ENCODE measurements at places on chromosomes 6 and 20.

GRCh38 chr6:100320686-100321085 is 144.0 kb downstream of the SIM1 start:
- DNase-seq, result no peak

DNA sequence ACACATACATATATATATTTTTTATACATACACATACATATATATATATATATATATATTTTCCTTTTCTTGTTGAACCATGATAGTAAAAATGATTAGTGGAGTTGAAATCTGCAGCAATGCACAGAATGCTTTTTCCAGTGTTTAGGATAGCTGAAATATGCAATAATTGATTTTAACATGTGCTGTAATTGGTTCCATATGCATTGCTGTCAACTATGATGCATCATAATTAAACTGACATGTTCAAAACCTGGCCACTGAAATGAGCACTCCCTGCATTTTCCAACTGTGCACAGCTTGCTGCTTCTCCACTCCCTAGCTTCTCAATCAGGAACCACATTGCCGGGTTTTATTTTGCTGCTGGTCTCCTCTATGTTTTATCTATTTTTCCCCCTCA is 358.3 kb downstream of the PAX1 start:
- DNase-seq, result no peak

DNA sequence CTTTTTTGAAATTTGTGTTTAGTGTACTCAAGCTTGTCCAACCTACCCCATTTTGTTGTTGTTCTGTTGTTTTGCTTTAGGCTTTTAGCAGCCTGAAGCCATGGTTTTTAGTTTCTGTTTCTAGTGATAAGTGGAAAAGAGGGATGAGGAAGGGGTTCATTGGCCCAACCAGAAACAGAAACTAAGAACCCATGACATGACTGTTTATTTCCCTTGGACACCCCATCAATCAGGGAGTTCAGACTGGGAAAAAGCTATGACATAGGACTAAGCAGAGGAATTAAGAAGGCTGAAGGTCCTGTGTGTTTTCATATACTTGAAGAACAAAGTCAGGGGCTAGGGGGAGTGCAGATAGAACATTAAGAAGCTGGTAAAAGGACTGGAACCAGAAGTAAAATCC is 194.5 kb upstream of the THEMIS start:
- DNase-seq, result no peak

DNA sequence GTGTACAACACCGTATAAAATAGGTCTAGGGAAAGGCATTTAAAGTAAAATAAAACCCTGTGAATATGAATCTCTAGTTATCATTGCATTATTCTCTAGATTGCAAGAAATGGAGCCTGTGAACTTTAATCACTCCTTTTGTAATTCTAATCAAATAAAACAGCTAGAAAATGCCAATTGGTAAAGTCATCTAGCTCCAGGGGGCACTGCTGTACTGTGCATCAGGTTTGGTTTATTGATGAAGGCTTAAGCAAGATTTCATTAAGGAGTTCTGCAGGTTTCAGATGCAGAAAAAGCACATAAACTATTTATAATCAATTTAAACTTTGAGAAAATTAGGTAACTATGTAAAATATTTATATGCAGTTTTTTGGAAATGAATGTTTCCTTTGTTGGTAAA is 645.0 kb downstream of the PHF3 start:
- DNase-seq, result no peak

DNA sequence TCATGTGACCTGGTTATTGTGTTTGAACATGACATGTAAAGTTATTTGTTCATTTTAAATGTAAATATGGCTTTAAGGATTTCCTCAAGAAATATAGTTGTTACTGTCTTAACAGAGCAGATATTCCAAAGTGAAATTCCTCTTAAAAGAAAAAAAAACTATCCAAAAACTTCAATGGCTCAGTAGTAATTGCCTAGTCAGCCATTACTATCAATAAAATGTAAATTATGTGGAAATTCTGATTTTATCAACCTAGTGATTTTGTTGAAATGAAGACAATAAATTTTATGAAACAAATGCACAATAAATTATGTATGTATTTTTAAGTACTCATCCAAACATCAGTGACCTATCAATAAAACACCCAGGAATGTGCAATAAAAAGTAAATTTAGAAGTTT is 463.3 kb downstream of the TENT5A start:
- no peak for DNase-seq

DNA sequence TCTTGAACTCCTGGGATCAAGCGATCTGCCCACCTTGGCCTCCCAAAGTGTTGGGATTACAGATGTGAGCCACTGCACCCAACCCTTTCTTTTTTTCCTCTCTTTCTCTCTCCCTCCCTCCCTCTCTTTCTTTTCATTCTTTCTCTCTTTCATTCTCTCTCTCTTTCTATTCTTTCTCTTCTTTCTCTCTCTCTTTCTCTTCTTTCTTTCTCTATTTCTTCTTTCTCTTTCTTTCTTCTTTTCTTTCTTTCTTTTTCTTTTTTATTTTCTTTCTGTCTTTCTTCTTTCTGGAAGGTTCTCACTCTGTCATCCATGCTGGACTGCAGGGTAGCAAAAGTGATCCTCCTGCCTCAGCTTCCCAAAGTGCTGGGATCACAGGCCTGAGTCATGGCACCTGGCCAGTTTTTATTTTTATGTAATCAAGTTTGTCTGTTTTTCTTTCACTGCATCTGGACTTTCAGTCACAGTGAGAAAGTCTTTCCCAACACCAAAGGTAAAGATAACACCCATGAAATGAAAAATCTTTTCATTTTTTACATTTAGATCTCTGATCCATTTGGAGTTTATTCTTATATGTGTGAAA is 20.2 kb upstream of the BCLAF1 start:
- no peak for DNase-seq

DNA sequence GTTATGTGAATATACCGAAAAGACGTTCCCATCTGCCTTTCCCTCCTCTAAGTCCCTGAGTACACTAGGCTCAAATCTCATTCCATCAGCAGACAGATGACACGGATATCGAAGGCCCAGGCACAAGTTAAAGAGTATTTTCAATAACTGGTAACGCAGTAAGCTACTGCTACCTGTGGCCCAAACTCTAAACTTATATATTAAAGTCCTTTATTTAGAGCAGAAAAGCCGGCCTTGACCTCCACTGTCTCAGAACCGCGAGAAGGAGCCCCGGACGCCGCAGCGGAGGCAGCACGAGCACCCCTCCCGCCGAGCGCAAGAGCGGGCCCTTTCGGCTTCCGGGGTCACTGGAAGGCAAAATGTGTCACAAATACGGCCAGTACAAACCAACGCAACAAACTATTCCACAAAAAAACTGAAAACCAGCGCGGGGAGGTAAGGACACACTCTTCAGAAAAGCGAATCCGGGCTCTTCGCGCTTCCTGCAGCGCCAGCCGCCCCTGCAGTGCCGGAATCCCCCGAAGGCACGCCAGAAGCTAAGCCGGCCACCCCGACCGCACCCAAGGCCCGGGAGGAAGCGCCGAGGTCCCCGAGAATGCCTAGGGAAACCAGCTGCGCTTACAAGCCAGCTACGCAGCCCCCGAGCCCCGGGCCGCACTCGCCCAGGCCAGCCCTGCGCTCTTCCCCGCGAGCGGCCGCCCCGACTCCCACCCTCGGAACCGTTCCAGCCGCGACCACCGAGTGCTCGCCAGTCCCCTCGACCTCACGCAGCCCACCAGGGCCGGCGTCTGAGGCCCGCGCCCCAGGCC is 681 bp downstream of the DIDO1 start:
- DNase-seq, result no peak

GRCh38 chr20:8067082-8067481 is 47.5 kb upstream of the TMX4 start:
- DNase-seq, result no peak

DNA sequence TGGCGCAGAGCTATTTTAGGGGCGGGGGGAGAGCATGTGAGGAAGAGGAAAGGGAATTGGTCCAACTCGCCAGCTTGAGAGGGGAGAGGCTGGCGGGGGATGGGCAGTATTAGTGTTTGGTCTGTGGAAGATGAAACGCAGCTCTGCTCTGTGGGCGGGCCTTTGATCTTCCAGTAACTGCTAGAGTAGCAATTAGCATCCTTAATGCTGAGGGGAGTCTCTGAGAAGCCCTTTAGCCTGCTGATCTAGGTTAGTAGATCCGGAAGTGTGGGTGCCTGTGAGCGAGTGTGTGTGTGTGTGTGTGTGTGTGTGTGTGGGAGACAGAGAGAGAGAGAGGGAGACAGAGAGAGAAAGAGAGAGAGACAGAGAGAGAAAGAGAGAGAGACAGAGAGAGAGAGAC is 117.2 kb upstream of the BACH2 start:
- no peak for DNase-seq

GRCh38 chr6:34074064-34074742 is 71.7 kb downstream of the GRM4 start:
- DNase-seq, result no peak

GRCh38 chr20:25361287-25361683 is 29.4 kb downstream of the ABHD12 start:
- DNase-seq, result no peak

DNA sequence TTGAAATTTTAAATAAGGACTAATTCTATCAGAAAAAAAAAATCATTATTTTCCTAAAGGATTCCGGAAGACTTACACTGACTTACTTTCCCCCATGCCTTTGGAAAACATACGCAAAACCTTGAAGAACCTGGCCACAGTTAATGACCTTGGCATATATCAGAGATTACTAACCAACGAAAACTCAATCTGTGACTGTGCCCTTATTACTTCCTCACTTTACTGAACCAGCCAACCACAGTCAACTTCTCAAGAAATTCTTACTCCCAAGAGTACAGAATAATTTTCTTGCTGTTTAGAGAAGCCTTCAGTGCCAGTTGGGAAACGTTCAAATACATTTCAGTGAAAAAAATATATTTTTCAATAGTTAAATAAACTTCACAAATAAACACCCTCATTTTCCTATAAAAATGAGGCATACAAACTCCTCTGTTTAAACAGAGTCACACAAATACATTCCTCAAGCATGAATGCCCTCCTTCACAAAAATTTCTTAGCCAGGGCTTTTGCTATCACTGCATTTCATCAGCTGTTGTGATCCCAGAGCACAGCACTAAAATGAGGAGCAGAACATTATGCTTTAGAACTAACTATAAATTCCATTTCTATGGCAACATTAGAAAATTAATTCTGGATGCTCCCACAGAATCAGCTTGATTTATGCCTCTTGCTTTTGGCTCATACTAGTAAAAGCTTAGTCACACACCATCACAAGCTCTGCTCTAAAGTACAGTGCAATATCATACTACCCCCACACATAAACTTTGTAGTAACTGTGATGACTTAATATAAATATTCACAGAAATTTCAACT is 117.6 kb downstream of the DST start:
- DNase-seq, result no peak

DNA sequence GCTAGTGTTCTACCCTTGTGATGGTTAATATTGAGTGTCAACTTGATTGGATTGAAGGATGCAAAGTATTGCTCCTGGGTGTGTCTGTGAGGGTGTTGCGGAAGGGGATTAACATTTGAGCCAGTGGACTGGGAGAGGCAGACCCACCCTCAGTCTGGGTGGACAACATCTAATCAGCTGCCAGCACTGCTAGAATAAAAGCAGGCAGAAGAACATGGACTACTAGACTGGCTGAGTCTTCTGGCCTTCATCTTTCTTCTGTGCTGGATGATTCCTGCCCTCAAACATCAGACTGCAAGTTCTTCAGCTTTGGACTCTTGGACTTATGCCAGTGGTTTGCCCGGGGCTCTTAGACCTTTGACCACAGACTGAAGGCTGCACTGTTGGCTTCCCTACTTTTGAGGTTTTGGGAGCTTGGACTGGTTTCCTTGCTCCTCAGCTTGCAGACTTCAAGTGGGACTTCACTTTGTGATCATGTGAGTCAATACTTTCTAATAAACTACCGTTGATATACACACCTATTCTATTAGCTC is 50.1 kb downstream of the SDHAF4 start:
- no peak for DNase-seq

- DNase-seq, result no peak
These were observed 38.8 kb upstream of the SIRPA start for GRCh38 chr20:1856424-1856823.

DNA sequence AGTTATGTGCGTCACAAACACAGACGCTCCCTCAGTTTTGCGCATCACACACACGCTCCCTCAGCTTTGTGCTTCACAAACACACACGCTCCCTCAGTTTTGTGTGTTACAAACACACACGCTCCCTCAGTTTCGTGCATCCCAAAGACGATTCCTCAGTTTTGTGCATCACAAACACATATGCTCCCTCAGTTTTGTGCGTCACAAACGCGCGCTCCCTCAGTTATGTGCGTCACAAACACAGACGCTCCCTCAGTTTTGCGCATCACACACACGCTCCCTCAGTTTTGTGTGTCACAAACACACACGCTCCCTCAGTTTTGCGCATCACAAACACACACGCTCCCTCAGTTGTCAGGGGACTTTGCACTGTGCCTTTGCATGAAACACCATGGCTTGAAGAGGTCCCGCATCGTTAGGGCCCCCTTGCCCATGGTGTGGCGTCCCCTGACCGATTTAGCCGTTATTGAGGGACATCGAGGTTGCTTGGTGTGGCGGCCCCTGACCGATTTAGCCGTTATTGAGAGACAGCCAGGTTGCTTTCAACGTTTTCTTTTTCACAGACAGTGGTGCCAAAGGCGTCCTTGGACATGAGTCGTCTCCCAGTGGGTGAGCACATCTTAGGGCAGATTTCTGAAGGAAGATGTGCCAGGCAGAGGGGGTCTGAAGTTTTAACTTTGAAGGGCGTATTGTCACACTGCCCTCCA is 28.1 kb upstream of the MYT1 start:
- no peak for DNase-seq

- DNase-seq, result no peak
These were observed 65.7 kb downstream of the HTR1B start for GRCh38 chr6:77397561-77397960.

GRCh38 chr20:54726687-54727300 is 251.4 kb downstream of the DOK5 start:
- no peak for DNase-seq

- no peak for DNase-seq
These were observed 100.1 kb downstream of the YTHDF1 start for GRCh38 chr20:63115651-63116411.

GRCh38 chr6:159467473-159468041 is 225.5 kb downstream of the SOD2 start:
- no peak for DNase-seq

- DNase-seq, result no peak
These were observed 690 bp downstream of the IFNGR1 start for GRCh38 chr6:137218473-137218916.

GRCh38 chr6:153849072-153849779 is 189.8 kb upstream of the OPRM1 start:
- DNase-seq, result no peak

GRCh38 chr20:9185511-9185910 is 116.6 kb downstream of the PLCB4 start:
- DNase-seq, result no peak

DNA sequence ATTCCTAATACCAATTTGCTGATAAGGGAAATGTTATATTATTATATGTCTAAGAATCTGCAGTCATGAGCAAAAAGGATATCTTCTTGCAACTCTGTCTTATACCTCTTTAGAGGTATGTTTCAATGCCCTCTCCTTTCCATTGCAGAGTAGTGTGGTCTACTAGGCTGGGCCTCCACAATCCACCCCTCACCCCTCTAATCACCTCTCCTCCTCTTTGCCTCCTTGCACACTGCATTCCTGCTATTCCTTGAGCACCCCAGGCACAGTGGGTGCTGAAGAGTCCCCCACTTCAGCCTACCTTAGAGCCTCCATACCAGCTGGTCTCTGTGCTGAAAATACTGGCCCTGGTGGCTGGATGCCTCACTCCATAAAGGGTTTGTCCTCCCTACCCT is 26.9 kb downstream of the ARMC2 start:
- DNase-seq, result no peak
